ENCODE measurements at places on chromosomes 2 and 18.

DNA sequence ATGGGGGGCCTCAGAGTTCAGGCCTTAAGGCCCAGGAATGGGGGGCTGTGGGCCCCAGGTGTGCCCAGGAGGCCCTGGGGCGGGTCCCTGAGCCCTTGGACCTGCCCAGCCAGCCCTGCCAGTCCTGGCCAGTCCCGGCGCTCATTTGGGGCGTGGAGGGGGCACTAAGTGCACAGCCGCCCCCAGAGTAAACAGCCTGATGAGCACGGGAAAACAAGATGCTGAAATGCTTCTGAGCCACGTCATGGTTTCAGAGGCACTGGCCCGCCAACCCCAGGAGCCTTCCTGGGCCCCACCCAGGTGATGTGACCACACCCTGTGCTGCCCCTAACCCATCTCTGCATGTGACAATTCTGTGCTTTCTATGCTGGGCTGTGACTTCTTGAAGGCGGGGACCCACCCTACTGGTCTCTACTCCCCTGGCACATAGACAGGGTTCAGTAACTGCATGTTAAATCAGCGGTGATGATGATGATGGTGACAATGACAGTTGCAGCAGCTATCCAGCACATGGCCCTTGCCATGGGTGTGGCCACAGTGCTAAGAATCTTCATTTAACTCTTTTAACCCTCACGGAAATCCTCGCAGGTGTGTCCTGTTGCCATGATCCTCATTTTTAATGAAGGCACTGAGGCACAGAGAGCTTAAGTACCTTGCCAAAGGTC is 28.1 kb upstream of the ASPRV1 start:
- no peak for DNase-seq

GRCh38 chr2:15377202-15377601 is 183.9 kb downstream of the NBAS start:
- no peak for DNase-seq

DNA sequence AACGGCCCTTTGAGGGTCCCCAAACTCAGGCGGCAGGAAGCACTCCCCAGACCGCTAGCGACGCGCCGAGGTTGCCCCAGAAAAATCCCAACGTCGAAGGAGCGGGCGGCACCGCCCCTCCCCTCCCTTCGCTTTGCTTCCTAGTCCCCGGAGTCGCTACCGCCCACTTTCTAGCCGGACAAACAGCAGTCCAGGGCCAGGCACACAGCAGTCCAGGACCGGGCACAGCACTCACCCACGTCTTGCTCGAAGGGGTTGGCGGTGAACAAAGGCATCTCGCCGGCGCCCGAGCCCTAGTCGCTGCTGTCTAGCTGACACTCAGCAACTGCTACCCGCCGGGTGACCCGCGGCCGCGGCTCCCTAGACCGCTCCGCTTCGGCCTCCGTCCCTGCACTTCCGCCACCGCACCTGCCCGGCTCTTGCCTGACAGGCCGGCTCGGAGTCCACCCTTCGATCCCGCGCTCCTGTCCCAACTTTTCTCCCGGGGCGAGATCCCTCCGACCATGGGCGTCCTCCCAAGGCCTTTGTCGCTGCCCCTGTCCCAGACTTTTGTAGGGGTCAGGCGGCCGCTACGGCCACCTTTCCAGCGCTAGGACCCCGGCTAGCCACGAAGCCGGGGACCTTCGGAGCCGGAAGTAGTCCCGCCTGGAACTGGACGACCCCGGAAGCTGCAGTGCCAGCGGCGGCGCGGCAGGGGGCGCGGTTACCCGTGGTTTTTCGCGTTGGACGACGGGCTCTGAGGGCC is at the start of gene STAM2:
TSS of gene STAM2 (minus strand) at position 396 of the 745 bp plus-strand sequence. CDS start at position 275, 121 bp downstream.
- DNase-seq = peak; percentile 96

- no peak for DNase-seq
Observed at GRCh38 chr2:101337877-101338276, 29.4 kb upstream of the RNF149 start.

- no peak for DNase-seq
Observed at GRCh38 chr2:235545339-235546150, 51.7 kb downstream of the AGAP1 start.

GRCh38 chr2:54568876-54569321 is 112.8 kb downstream of the SPTBN1 start:
- DNase-seq = peak; percentile 44

- DNase-seq = no peak
Observed at GRCh38 chr2:3594493-3595281, at the start of gene COLEC11. COLEC11 (plus strand) TSS chr2:3595112; CDS start chr2:3604341, 9,229 bp downstream.

- no peak for DNase-seq
Observed at GRCh38 chr2:96218508-96219131, 10.0 kb upstream of the STARD7 start.

DNA sequence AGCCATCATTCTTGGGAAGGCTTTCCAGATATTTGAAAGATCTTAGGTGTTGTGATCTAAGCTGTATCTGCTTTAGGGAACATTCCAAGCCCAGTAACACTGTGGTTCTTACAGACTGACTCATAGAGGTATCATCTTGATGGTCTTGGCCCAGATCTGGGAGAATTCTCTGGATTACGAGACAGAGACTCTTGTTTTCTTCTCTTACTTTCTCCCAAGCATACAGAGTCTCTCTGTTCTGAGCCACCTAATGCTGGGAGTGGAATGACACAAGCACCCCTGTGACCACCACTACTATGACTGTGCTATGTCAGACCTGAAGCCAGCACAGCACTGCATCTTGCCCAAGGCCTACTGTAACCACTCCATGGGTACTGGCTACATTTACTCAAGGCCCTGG is 81.0 kb upstream of the EPAS1 start:
- DNase-seq = no peak

DNA sequence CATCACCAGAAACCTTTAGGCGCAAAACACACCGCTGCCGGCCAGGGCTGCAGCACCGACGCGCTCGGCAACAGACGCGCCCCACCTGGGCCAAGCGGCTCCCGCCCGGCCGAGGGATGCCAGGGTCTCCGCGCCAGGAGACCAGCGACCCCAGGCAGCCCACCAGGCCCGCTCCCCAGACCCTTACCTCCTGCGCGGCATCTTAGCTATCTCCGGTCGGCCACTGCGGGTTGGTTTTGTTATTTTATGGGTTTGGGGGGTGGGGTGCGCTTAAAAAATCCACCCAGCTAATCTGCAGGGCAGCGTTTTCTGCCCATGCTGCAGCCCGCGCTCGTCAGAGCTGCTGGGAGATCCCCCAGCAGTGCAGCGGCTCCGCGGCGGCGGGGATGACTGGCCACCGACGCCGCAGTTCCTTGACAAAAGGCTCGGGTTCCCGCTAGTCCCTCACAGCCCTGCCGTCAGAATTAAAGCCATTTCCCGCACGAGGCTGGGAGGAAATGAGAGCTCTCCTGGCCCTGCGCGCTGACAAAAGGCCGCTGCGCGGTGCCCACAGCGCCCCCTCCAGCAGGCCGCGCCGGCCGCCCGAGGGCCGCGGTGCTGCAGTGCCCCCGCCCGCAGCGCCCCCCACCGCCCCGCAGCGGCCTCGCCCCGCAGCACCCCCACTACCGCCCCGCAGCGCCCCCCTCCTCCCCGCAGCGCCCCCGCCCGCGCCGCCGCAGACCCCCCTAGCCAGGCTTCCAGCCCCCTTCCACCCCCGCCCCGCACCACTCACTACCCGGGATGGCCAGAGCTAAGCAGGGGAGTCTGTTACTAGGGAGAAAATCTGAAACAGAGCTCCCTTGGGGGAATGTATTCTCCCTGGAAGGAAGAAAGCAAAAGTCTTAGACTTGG is at the start of gene ADD2:
TSS of gene ADD2 (minus strand) at position 502 of the 891 bp plus-strand sequence. CDS start 61,792 bp downstream, outside the sequence.
- DNase-seq = peak; percentile 84

GRCh38 chr2:190908532-190908931 is 27.9 kb downstream of the GLS start:
- DNase-seq = no peak

DNA sequence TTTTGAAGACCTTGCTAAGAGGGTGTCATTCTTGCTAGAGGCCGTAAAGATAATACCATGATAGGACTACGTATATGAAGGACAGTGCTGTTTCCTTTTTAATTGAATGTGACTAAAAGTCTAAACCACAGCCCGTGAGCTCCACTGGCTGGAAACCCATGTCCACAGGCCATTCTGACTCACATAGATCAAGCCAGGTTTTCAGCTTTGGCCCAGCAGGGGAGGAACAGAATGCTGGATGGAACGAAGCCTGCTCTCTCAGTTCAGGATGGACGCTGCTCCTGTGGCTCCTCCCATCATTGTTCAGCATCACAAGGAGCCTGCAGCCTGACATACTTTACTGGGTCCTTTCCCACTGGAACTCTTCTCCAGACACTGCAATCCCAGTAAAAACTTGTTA is 47.6 kb downstream of the ALPK2 start:
- DNase-seq = no peak

- no peak for DNase-seq
Observed at GRCh38 chr18:79905389-79905911, 46.0 kb downstream of the SLC66A2 start.

GRCh38 chr2:78353168-78353567 is 672.3 kb upstream of the REG3G start:
- DNase-seq = no peak

- DNase-seq = no peak
Observed at GRCh38 chr2:182144776-182145165, 159.1 kb downstream of the PPP1R1C start.

GRCh38 chr18:50119296-50119695 is 75.7 kb downstream of the MYO5B start:
- DNase-seq = no peak

DNA sequence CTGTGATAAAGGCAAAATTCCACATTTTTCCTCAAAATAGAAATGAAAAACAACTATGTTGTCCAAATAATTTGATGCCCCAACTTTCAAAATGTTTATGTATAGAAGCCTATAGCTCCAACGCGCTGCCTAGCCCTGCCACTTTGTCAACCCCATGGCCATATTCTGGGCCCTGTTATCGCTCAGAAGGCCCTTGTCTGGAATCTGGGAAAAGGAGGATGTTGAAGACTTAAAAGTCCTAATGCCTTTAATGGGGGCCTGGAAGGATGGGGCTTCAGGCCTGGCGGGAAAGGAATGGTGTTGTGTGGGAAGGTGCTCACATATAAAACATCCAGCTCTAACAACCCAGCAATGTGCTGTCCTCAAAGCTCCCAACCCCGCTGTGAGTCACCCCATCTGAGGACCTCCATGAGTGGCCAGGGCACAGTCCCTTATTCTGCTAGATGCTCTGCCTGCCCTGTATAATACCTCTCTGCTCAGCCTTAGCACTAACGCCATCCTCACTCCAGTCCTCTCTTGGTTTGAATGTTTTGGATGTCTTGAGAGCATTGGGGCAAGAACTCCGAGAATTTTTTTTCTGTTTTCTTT is 86.0 kb downstream of the ACSL3 start:
- DNase-seq = no peak

DNA sequence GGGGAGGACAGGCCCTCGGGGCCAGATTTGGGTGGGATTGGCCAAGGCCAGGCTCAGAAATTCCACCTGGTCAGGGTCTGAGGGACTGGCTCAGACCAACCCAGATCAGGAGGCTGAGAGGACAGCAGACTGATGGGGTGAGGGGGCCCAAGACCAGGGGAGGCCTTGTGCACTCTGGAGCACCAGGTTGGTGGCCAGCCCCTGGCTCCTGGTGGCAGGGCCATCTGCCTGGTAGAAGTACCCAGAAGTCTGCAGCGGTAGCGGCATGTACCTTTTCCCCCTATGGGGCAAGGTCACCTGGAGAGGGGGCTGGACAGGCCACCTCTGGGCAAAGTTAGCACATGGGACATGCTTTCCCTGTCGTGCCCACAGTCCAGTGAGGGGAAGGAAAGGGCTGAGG is 21.2 kb upstream of the ODC1 start:
- DNase-seq = no peak

DNA sequence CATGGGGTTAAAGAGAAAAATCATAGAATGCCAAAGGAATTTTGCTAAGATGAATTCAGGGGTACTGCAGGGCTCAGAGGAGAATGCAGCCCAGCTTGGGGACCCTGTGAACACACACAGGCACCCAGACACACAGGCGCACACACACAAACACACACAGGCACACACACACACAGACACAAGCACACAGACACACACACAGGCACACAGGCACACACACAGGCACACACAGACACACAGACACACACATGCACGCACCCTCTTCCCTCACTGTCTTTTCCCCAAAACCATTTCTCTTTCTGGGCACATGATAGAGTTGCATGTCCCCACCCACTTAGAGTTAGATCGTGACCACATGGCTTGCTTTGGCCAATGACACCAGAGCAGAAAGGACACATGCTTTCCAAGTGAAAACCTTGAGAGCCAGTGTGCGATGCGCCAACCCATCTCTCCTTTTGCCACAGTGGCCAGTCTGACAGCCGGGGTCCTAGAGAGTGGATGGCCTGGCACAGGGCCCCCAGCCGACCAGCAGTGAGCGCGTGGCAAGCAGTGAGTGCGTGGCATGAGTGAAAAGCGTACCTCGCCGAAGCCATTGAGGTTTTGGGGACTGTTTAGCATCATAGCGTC is 163.3 kb downstream of the KLHL29 start:
- no peak for DNase-seq

DNA sequence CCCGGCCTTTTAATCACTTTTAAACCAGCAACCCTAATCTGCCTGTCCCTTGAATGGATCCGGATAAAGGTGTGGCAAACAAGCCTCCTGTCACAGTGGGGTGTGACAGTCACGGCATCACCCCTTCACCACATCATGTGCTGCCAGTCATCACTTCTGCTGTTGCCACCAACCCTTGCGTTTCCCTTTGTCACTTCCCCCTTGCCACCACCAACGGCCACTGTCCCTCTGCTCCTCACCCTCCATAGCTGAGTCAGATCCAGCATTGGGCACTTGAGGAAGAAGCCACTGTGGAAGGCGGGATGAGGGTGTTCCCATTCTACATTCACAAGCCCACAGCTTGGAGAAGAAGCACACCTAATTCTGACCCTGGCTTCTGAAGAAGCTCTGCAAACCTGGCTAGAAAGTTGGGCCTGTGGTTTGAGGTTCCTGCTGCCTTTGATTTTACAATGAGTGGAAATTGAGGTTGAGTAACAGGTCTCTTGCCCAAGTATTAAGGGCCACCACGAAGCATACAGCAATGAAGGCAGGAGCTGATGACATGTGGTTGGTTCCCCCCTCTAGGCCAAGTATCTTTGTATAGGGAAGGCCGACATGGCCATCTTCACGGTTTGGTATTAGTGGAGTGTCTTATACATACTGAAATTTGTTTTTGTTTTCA is 22.9 kb upstream of the DARS1 start:
- peak; percentile 91 for DNase-seq

DNA sequence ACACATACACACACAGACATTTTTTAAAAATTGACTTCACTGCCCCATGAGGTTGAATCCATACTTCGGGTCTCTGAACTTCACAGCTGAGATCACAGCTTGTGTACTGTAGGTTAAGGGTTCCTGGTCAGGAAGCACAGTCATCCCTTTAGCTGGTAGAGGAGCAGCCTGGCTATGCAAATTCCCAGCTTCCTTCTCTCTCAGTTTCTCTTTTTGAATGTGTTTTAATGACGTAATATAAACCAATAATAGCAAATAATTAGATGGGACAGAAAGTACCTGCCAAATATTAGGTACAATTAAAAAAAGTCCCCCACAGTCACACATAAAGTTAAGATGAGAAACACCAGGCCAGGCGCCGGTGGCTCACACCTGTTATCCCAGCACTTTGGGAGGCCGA is 178.7 kb downstream of the ZNF385B start:
- DNase-seq = no peak

GRCh38 chr18:34985963-34986362 is 55.2 kb upstream of the MAPRE2 start:
- DNase-seq = no peak

All from B cell (primary cell).